ENCODE measurements at places on chromosomes 13 and 19.

GRCh38 chr19:4694211-4694987 lies 24.3 kb upstream of the MYDGF start:
- no peak for DNase-seq

- DNase-seq, result no peak
Measured at GRCh38 chr19:2249880-2250765, 1.0 kb downstream of the AMH start.

- DNase-seq, result no peak
Measured at GRCh38 chr13:79522583-79522982, 41.6 kb downstream of the NDFIP2 start.

DNA sequence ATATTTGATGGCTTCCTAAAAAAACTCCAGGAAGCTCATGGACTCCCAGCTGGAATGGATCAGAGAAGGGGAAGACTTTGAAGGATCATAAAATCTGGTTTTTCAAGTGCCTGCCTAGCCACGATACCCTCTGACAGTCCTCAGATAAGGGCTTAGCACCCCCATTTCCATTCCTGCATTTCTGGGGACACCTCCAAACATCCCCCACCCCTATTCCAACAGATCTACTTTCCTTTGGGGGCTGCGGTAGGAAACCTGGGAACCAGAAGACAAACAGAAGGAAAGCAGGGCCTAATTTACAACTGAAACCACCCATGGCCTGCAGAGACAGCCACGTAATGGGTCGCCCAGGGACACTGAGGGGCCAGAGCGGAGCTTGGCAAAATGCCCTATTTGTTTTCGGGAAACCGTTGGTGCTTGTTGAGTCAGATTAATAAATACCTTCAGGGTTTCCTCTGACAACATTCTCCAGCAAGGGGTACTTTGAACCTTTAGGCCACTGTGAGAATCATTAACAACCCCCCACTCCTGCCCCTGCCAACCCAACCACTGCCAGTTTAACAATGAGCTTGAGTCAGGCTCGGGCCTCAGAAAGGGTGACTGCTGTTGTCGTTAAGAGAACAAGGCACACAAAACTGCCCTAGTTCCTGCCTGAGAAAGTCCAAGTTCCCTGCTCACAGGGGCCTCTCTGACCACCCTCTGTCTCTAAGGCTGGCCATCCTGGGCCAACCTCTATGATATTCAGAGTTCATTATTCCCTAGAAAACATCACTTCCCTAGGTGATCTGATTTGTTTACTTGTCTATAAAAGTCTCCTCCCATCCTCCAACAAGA lies 23.5 kb downstream of the RHPN2 start:
- no peak for DNase-seq
